Activated T-cell treated with anti-CD3 and anti-CD28 coated beads, Interleukin-2, amount 50 U/mL, for 4 hours (primary cell): ENCODE measurements at places on chromosomes 4 and X.

GRCh38 chr4:157808796-157809383, 363.9 kb downstream of the GASK1B start:
- no peak for DNase-seq

GRCh38 chrX:129965166-129965565, 17.3 kb upstream of the BCORL1 start:
- DNase-seq = no peak

DNA sequence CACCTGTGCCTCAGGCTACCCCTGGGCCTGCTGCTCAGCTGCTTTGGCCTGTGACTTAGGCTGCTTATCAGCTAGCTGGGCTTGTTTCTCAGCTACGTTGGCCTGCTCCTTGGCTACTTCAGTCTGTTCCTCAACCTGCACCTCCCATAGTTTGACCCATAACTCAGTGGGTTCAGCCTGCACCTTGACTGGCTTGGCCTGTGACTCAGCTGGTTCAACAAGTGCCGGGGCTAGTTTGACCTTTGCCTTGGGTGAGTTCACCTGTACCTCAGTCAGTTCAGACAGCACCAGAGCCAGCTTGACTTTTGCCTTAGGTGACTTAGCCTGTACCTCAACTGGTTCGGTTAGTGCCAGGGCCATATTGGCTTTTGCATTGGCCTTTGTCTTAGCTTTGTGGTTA, 171.2 kb downstream of the MSN start:
- DNase-seq = no peak

DNA sequence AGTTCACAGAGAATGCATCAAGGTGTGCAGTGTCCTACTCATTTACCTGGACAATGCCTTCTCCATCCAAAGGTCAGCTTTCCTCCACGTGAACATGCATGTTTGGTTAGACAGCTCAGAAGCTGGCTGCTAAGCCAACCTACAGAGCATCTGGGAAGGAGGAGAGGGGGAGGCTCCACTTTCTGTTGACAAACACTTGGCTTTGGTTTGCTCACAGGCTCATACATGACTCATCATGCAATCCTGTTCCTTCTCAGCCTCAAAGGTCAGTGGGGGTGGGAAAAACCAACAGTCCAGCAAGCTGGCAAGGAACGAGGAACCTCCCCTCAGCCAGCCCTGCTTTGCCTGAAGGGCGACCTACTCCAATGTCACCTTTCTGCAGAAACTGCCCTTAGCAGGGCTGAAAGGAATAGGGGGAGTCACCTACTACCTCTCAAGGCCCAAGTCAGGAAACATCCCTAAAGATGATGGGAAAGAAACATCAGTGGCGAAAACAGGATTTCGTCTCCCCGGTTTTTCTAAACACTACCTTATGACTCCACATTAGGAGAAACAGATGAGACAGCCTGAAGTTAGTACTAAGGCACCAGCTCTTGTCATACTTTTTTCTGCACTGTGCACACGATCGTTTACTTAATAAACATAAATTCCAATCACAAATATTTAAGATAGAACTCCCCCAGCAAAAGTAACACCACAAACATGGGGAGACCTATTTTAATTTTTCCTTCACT, 37.9 kb downstream of the RELL1 start:
- DNase-seq = no peak

DNA sequence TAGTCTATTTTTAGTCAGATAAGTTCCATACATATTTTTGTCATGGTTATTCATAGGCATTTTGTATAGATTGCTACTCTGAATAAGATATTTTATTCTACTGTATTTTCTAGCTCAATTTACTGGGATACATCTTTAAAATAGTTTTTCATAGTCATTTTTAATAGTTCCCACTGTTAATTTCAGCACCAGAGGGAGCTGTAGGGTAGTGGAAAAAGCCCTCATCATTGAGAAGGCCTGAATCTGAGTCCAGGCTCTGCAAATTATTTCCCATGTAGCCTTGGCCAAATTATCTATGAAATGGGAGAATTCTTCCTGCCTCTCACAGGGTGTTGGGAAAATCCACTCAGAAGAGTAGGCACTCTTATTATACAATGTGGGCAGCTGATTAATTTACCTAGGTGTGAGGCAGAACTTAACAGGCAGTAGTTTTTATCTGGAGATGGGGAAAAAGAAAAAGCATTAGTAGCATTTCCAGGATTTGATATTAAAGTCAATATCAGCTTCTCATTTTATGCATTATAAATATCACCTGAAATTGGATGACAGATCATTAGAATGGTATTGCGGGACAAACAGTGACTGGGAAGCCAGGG, 102.9 kb upstream of the PAQR3 start:
- no peak for DNase-seq

GRCh38 chr4:81632581-81633299, 161.0 kb upstream of the RASGEF1B start:
- no peak for DNase-seq

GRCh38 chr4:67754288-67754687, at the start of gene GNRHR:
Gene GNRHR (minus strand): TSS chr4:67754388. CDS start chr4:67754335, 53 bp downstream.
- no peak for DNase-seq

- no peak for DNase-seq
Observed at GRCh38 chr4:147994076-147994475, 262.2 kb downstream of the ARHGAP10 start.

DNA sequence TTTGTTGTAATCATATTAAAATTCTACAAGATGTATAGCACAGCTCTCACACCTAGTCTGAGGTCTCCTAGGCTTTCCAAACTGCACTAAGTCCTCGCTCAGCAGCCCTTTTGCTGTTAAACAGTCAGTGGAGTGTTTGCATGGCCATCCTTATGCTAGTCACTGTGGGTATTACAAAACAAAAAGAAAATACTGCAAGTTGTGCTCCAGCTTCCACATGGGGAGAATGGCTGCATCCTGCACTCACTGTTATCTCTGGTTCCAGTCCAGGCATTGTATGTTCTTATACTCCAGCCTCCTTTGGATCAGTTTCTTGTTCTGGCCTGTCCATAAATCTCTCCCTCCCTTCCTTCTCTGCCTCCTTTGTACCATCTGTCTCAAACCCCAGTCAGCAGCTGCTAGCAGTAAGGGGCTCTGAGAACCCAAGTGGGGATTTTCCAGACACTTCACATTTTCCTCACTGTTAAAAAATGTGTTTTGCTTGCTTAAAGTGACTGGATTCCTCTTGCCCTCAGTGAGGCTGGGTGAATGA, 38.5 kb upstream of the BMP15 start:
- no peak for DNase-seq

GRCh38 chr4:99414401-99414800, 20.7 kb downstream of the ADH7 start:
- no peak for DNase-seq

DNA sequence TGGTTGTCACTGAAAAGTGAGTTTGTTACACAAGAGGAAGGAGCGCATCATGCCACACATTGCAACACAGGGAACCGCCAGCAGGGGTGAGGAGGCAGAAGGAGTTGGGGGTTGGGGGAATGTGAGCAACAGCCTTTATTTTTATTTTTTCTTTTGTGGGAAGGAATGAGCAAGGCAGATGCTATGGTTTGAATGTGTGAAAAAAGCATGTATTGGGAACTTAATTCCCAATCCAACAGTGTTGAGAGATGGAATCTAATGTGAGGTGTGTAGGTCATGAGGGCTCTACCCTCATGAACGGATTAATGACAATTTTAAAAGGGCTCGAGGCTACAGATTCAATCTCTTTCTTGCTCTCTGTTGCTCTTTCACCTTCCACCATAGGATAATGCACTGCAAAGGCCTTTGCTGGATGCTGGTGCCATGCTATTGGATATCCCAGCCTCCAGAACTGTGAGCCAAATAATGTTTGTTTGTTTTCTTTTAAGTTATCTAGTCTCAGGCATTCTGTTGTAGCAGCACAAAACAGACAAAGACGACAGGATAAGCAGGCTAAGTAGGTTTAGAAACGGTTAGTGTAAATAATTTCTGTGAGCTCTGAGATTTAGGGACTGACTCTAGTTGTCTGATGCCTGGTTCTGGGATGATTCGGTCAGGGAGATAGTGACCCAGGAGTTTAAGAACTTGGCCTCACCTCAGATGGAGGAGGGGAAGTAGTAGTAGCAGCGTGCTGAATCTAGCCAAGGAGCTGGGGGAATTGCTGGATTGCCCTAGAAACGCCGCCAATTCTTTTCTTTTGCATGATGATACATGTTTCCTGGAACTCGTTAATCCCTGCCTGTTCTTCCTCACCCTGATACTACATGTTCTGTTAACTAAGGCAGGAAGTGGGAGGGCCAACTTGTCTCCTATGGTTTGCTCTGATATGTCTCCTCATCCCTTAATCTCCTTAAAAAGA, 156.6 kb upstream of the CTSO start:
- no peak for DNase-seq

- no peak for DNase-seq
Observed at GRCh38 chr4:101682946-101683345, 107.6 kb upstream of the BANK1 start.

GRCh38 chr4:137129441-137129840, 402.9 kb downstream of the PCDH18 start:
- no peak for DNase-seq

- no peak for DNase-seq
Observed at GRCh38 chrX:48683411-48683982, at the start of gene WAS. Gene WAS (plus strand): TSS chrX:48683799. CDS start chrX:48683854, 55 bp downstream.

DNA sequence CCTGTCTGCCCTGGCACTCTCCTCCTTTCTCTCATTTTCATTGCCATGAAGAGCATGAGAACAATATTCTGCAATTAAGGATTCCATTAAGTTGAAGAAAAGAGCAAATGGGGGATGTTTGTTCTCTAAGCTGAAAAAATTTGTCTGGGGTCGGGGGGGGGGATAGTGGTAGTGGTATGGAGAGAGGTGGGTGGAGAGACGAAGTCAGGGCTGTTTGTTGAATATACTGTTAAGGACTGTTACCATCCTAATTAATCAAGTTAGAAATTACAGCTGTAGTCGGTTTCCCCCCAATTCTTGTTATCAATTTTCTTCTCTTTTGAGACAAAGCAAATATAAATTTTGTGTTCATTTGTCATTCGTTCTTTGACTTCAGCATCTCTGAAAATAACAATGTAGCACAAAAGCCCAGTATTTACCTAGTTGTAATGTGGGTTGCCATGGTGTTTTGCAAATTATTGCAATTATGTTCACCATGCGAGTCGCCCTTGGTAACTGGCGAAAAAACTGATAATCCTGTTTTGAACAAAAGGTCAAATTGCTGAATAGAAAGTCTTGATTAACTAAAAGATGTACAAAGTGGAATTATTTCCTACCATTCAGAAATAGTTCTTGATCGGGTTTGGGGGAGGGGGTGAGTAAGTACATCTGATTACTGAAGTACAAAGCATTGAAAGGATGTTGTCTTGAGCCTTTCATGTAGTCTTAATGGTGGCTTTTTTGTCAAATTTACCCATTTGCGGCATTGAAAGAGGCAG, 139.1 kb downstream of the ARX start:
- no peak for DNase-seq

- no peak for DNase-seq
Observed at GRCh38 chrX:148513661-148514060, 13.2 kb downstream of the AFF2 start.

GRCh38 chr4:25477221-25477620, 100.2 kb downstream of the ANAPC4 start:
- no peak for DNase-seq

DNA sequence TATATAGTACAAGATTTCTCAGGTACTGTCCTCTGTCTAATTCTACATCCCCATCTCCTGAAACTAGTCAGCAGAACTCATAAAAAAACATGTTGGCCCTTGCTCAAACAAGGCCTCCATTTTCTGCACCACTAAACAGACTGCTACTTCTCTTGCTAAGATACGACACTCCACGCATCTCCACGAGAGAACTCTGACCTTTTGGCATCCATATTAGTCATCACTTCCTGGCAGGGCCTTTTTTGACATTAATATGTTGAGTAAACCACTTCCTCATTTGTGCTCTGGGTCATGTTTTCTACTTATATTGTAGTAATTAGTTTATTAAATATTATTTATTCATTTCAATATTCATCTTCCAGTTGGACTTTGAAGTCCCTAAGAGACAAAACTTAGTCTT, 65.6 kb downstream of the DCAF8L1 start:
- no peak for DNase-seq

DNA sequence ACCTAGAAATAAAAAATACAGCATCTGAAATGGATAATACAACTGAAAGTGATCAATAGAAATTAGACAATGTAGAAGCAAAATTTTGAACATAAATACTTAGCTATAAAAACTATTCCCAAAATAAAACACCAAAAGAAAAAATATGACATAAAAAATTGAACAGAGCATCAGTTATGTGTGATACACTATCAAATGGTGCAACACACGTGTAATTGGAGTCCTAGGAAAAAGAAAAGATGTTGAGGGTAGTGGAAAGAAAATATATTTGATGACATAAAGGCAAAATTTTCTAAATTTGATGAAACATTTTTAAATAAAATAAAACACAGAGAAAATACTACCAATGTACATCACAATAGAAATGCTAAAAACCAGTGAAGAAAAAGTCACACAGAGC, 63.1 kb downstream of the NPY2R start:
- DNase-seq = no peak

- DNase-seq = no peak
Observed at GRCh38 chrX:7580127-7580526, 262.8 kb upstream of the VCX start.

DNA sequence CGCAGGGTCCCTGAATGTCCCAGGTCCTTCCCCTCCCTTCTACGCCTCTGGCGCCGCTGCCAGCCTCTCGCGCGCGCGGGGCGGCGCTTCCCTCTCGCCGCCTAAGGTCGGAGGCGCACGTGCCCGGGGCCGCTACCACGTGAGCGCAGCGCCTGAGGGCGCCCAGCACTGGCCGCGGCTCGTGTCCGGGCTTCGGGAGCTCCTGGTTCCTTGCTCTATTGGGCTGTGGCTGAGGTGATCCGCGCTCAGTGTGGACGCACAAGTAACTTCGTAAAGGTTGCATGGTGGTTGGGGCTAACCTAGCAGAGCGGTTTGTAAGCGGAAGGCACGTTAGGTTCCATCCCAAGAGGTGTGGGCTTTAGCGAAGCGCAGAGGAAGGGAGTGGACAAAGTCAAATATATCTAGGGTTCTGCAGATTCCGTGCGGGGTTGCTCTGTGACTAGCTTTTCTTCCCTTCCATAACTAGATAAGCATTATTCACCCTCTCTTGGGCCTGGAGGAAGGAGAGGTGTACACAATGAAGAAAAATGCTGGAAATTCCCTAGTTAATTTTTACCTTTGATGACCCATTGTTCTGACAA, 1.8 kb downstream of the TLL1 start:
- DNase-seq = no peak

- no peak for DNase-seq
Observed at GRCh38 chr4:113694008-113694407, 67.5 kb downstream of the CAMK2D start.

- no peak for DNase-seq
Observed at GRCh38 chr4:165966833-165967232, 93.8 kb downstream of the TLL1 start.
